ENCODE measurements at places on chromosomes 13 and 19.

DNA sequence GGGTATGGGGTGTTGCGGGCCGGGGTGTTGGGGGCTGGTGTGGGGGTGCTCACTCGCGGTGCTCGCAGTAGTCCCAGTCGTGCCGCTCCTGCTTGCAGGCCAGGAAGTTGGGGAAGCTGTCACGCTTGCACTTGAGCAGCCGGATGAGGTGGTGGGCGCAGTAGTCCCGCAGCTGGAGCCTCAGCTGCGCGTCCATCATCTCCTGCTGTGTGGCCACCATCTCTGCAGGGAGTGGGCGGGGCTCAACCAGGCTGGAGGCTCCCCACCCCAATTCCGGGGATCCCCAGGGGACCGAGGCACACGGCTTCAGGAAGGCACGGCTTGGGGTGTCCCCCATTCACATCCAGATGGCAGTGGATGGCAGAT, 5.2 kb downstream of the NDUFB7 start:
- no peak for DNase-seq

DNA sequence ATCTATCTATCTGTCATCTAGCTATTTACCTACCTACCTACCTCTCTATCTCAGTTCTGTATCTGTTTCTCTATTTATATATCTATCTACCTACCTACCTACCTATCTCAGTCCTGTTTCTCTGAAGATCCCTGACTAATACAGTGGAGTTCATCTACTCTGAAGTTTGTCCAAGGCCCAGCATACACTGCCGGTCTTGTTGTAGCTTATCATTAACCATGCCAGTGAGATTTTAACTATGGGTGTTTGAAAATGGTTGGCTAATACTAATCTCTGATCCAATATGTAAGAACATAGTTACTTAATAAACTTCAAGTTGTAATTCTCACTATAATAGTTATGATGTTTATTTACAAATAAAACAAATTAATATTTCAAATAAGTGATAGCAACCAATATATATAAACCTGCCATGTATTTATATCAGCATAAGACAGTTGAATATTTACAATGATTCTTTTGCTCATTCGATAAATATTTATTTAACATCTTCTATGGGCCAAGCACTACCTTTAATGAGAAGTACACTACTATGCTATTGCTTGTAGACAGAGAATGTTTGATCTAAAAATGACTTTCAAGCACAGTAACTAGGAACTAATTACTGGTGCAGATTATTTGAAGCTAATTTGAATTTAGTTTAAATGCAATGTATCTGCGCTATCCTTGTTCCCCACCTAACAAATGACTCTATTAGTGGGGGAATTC, 242.1 kb downstream of the KLF5 start:
- DNase-seq, result no peak

DNA sequence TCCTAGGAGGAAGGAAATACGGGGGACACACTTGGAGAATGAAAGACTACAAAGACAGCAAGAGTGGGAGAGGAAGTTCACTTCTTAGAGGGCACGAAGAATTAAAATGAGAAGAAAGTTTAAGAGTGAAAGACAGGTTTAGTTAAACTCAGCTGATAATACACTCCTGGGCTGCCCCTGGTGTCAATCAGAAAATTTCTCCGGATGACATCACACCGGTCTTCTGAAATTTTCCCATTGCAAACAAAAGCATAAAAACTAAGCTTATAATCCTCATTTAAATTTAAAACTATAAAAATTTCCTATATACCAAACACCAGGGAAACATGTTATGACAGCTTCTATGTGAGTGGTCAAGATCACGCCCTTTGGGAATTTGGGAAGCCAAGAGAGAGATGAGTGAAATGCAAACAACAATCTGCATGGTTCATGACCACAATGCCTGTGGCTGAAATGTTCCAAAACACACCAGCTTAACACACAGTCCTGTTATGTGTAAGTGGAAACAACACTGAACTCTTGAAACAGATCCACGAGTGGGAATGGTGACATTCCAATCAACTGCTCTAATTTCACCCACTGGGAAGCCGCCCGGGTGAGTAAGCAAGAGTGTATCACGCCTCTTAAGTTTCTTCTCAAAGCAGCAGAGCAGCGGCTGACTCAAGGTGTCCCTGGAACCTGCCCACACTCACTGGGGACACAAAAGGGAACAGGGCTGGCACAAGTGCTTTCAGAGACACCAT, 49.0 kb downstream of the BRD4 start:
- DNase-seq, result no peak

GRCh38 chr19:6223461-6224307, 56.1 kb downstream of the MLLT1 start:
- no peak for DNase-seq

DNA sequence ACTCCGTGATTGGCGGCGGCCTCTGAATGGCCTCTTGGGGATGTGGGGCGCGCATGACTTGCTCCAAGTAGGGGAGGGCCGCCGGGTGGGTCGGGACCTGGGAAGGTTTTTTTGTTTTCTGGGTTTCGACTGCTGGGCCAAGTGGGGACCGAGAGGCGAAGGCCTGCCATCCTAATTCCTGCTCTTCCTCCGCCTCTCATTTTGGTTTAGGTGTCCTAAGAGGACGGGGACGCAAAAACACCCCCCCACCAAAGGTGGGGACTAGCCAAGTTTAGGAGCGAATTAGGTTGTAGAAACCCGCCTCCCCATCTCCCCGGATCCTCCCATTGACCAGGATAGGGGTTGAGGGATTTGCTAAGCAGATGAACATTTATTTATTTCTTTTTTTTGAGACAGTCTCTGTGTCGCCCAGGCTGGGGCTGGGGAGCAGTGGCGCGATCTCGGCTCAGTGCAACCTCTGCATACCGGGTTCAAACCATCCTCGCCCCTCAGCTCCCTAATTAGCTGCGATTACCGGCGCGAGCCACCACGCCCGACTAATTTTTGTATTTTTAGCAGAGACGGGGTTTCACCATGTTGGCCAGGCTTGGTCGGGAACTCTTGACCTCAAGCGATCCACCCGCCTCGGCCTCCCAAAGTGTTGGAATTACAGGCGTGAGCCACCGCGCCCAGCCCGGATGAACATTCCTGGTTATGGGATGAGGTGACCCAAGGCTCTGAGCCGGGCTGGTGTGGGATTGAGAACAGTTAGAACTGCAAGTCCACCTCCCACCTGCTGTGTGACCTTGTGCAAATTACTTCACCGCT, 838 bp downstream of the PPP2R1A start:
- DNase-seq, result no peak

GRCh38 chr19:57302020-57302465, 18.2 kb upstream of the ZNF543 start:
- no peak for DNase-seq

- DNase-seq, result no peak
Observed at GRCh38 chr19:55611983-55612645, 6.7 kb downstream of the ZNF865 start.

DNA sequence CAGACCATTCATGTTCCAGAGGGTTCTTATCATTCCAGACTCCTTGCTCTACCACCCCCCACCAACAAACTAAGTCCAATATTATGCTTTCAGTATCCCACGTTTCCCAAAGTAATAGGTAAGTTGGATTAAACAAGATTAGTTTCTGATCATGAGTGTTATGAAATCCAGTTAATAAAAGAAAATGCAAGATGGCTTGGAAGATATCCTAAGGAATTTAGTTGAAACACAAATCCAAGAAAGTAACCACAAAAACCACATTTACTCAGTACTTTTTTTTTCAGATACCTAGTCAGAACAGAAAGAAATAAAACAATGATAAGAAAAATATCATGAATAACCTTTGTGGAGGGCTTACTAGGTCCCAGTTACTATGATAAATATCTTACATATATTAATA, 119.4 kb upstream of the MIR17HG start:
- DNase-seq, result no peak

GRCh38 chr19:39106194-39106593, 19.4 kb upstream of the PAK4 start:
- no peak for DNase-seq

DNA sequence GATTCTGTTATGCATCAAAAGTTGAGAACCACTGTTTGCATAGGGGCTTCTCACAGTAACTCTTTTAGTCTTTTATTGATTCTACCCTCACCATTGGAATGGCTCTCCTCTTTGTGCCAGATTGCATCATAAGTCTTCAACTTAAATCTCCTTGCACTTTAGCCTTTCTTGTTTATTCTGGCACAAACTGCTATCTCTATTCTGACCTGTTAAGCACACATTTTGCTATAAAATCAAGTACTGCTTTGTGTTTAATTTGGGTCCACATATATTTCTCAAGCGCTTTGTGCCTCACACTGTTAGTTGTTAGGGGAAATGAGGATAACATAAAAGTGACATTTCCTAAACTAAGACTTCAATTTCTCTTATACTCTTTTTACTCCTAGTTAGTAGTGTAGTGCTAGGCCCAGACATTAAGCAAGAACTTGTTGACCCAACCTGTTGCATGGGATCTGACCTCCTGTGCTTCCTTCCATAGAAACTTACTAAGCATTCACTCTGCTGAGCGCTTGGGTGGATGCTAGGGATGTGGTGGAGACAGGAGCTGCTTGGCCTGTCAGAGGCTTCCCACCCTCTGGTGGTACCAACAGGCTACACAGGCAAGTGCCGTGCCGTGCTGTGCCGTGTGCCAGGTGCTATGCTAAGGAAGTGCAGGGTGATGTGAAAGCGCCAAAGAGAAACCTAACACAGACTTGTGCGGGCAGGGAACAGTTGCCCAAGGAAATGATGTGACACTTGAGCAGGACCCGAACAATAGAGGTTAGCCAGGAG, 1.2 kb downstream of the UTP14C start:
- DNase-seq, result no peak

DNA sequence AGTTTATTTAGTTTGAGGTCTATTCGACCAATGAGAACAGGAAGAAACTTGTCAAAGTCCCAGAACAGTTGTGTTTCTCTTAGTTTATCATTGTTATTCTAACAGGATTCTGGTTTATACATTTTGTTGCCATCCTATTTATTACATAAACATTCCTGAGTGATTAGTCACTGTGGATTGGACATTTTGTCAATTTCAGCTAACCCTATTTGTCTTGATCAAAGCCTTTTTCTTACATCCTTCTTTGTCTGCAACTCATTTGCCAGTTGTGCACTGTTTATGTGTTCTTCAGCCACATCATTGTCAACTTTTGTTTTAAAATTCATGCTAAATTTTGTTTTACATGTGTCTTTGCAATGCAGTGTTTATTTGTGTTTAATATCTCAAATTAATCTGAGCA, 886.0 kb upstream of the SLC10A2 start:
- no peak for DNase-seq
